ENCODE measurements at places on chromosomes 7 and 10. TPM values are rescaled to one million over a fixed set of nuclear protein-coding genes. Genes with fewer than 3 reads are reported as not detected.

Gene PIK3CG
- not detected for total RNA-seq

Gene DNA2
- total RNA-seq = 5.0 TPM

Gene CASP7
- 20.0 TPM for total RNA-seq

Gene CLRN3
- total RNA-seq = not detected

Gene CYP3A4
- not detected for total RNA-seq

Gene HGF
- 0.39 TPM for total RNA-seq
